ENCODE measurements at places on chromosomes 6 and 20.

DNA sequence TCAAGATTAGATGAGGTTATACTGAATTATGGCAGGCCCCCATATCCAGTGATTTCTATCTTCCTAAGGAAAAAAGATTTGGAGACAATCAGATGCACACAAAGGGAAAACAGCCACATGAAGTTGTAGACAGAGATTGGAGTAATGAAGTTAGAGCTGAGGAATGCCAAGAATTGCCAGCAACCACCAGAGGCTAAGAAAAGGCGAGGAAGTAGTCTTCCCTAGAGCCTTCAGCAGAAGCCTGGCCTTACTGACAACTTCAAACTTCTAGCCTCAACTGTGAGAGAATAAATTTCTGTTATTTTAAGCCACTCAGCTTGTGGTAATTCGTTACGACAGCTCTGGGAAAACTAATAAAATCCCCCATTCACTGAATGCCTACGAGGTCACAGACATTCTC lies 473.9 kb downstream of the COL12A1 start:
- DNase-seq = no peak

- DNase-seq = no peak
Observed at GRCh38 chr20:58874469-58874868, 22.0 kb downstream of the GNAS start.

DNA sequence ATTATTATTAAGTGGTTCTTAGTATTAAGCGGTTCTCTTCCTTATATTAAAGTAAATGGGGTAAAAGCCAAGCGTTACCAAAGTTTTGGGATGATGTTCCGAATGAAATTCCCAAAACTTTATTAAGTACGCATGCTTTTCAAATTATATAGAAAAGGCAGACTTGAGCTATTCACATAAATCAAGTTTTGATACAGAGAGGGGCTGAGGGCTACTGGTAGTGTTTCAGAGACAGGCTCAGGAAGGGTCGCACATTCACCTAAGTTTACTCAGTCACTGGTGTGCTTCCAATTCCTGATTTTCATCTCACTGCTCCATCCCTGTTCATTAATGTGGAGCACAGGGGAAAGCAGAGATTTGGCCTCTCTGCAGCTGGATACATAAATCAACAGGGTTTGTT lies 652.2 kb downstream of the QKI start:
- no peak for DNase-seq

- no peak for DNase-seq
Observed at GRCh38 chr6:28446818-28447511, 3.7 kb upstream of the ZSCAN23 start.

DNA sequence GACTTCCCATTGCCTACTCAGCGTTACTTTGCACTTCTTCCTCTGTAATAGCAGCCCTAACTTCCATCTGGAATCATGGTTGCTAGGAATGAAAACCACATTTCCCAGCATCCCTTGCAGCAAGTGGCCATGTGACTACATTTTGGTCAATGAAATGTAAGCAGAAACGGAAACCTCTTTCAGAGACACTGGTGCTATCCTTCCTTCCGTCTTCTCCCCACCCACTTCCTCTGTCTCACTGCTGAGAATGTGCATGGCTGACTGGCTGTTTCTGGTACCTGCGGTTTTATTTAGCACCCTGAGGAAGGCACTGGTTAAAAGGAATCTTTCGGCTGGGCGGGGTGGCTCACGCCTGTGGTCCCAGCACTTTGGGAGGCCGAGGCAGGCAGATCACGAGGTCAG lies 107.4 kb downstream of the SCML4 start:
- DNase-seq = peak; percentile 66

DNA sequence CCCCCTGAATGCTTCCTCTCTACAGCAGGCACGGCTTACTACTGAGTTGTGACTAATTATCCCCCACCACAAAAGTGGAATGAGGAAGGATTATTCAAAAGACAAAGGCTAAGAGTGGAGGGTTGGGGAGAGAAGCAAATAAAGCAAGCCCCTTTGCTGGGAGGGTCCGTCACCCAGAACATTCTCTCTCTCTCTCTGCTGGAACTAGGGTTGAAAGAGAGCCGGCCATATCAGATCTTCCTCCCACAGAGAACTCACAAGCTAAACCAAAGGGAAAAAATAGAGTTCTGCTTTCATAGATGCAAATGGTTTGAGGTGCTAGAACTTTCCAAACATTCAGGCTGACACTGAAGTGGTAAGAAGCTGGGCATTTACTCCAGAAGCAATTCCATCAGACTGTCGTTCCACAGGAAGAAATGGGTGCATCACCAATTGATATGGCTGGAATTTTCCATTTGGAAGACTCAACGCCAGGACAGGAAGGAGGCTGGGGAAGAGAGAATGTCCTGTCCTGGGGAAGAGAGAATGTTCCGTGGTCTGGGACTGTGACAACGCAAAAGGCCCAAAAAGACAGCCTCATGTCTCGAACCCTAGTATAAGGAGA lies 7.9 kb downstream of the ZMYND8 start:
- no peak for DNase-seq

GRCh38 chr6:124119596-124119995 lies 315.9 kb downstream of the NKAIN2 start:
- no peak for DNase-seq

DNA sequence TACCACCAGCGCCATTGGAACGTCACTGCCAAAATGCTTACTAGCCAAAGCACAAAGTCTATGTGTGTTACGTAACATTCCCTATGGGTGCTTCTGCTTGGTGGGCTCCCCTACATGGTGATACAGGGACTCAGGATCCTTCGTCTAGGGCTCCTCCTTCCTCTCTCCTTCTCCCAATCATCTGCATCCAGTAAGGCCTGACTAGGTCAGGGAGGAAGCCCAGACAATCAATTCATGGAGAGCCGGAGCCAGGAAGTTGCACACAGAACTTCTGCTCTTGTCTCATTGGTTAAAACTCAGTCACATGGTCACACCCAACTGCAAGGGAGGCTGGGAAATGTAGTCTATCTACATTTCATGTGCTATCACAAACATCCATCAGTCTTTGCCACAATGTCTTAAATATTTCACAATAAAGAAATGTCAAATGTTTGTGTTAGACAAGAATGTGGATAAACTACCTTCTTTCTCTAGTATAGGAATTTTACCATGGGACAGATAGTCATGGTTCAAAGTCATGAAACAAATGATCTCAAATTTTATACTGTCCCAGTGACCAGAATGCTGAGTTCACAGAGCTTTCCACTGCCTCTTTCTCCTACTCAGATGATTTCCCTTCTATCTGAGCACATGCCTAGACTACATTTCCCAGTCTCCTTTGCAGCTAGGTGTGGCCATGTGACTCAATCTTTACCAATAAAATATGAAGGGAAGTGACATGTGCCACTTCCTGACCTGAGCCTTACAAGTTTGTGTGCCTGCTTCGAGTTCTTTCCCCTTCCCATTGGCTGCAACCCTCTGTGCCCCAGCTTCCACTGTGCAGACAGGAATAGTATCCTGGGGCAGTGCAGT lies 9.3 kb upstream of the KCNK15 start:
- DNase-seq = no peak

DNA sequence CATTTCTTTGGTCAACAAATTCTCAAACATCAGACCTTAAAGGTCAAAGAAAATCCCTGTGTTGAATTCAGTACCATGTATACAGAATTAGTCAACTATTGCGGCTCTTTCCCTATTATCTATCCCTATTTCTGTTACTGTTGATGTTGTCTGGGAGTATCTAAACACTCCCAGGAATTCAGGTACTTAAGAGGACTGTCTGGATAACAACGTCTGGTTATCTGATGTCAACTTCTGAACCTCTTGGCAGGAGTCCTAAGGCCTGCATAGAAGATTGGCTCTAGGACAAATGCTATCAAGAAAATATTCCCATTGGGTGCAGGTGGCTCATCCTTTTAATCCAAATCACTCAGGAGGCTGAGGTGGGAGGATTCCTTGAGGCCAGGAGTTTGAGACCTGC lies 255.6 kb downstream of the KHDC1L start:
- DNase-seq = no peak

GRCh38 chr6:96469312-96469711 lies 52.3 kb upstream of the UFL1 start:
- DNase-seq = no peak

DNA sequence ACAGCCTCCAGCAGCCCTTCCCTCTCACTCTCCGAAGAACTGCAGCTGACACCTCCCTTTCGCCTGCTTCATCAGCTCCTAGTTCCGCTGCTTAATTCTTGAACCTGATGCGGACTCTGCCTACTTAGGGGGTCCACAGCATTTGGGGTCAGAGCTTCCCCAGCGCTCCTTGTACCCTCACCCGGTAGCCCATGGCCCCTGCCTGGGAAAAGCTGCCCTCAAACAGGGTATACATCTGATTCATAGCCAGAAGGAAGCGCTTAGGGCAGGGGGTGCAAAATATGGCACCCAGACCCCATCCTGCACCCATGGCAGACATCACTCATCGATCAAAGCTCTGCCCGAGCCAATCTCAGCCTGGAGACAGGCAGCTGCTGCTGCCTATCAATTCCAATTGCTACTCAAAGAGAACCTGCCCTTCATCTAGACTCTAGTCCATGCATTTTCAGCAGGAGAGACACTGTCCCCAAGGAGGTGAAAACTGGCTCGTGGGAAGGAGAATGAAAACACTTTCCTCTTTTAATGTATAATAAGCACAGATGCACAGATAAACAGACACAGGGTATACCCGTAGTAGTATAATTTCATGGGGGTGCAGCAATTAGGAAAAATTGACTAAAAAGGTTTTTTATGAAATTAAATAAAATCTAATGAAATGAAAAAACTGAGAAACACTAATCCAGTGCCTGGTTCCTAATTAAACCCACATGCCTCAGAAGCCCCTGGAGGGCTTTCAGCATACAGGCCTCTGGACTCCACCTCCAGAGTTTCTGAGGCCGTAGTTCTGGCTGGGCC lies 194.8 kb downstream of the PREX1 start:
- no peak for DNase-seq

- DNase-seq = peak; percentile 9
Observed at GRCh38 chr6:35048631-35049083, 92.5 kb downstream of the TCP11 start.

- no peak for DNase-seq
Observed at GRCh38 chr6:46893648-46894047, 28.1 kb downstream of the ADGRF5 start.

GRCh38 chr6:47457370-47457769 lies 20.2 kb upstream of the CD2AP start:
- DNase-seq = no peak

DNA sequence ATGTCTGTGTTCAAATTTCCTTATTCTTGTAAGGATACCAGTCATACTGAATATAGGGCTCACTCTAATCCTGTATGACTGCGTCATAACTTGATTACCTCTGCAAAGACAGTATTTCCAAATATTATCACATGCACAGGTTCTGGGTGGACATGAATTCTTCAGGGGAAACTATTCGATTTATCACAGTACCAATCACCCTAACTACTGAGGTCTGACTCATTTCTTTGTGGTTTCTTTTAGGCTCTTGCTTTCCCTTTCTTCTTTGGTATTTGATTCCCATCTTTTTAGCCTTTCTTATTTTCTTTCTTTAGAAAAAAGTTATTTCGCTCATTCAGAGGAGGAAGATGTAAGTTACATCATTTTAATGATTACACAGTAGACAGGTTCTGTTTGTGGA lies 40.3 kb upstream of the TBX18 start:
- no peak for DNase-seq

GRCh38 chr6:142881761-142882160 lies 63.2 kb downstream of the HIVEP2 start:
- no peak for DNase-seq

GRCh38 chr6:11309947-11310665 lies 77.6 kb upstream of the NEDD9 start:
- no peak for DNase-seq

- no peak for DNase-seq
Observed at GRCh38 chr20:14861028-14861699, 523.8 kb upstream of the FLRT3 start.

DNA sequence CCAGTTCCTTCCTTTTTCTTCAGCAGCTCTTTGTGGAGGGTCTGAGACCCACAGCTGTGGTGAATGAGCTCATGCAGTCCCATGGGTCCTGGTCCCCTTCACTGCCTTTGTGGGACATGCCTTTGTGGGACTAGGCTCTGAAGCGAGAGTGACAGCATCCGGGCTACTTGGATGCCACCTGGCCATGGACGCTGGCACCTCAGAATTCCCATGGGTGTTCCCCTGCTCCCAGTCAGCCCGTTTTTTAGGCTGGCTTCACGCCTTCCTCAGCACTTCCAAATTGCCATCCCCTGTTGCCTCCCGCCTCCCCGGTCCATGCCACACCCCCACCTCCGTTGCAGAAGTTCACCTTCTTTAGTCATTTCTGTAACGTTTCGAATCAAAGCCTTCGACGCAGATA lies 45.1 kb downstream of the RAMACL start:
- no peak for DNase-seq

- no peak for DNase-seq
Observed at GRCh38 chr6:170297576-170298330, 6.9 kb upstream of the DLL1 start.

DNA sequence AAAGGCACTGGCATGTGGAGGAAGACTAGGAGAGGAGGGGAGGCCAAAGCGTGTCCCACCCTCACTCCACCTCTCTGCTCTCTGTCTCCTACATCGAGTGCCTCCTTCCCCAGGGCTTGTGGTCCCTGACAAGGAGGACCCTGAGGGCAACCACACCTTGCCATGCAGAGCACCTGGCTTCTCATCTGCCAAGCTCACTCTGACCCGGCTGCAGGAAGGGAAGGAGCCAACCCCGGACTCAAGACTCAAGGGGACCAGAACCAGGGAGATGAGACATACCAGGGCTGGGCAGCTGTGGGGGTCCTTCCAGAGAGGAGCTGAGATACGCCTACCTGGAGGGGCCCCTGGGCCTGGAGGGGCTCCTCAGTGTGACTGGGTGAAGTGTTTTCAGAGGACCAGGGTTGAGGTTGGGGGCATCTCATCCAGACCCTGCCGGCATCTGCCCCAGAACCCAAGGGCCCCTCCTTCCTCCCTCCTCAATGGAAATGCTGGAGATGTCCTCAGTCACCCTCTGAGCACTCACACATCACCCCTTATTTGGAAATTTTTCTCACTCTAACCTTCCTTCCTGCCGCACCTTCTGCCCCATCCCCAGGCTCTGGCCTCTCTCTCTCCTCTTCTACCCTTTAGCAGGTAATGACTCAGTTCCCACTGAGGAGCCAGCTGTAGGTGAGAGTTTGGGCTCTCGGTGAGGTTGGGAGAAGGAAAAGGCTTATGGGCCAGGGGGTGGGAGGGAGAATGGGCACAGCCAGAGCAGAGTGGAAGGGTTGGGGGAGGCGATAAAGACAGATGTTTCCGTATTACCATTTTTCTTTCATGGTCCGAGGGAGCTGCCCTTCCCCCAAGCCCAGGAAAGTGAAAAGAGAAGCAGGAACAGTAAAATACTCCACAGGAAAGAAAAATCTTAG lies 32.0 kb upstream of the POU5F1 start:
- no peak for DNase-seq

GRCh38 chr6:142478117-142478516 lies 176.3 kb downstream of the ADGRG6 start:
- peak; percentile 26 for DNase-seq

DNA sequence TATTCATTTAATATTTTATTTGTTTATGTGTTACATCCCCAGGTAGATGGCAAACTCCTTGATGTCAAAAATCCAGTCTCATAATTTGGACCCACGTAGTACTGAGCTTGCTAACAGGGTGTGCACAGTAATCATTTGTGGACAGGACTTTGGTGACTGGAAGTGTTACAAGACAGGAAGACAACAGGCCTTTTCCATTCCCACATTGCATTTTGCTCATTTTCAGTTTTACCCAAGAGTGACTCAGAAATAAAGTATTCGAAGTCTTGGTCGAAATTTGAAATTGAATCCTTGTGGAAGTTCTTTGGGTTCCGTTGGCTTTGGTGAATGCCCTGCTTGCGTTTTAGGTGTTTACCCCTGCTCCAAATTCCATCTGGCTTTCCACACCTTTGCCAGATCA lies 63.0 kb upstream of the THBS2 start:
- DNase-seq = no peak

All from stimulated activated CD4-positive, alpha-beta T cell treated with anti-CD3 and anti-CD28 coated beads, Interleukin-2, amount 100 ng/mL, for 4 hours (primary cell).